ENCODE measurements at places on chromosomes 12 and 14.

DNA sequence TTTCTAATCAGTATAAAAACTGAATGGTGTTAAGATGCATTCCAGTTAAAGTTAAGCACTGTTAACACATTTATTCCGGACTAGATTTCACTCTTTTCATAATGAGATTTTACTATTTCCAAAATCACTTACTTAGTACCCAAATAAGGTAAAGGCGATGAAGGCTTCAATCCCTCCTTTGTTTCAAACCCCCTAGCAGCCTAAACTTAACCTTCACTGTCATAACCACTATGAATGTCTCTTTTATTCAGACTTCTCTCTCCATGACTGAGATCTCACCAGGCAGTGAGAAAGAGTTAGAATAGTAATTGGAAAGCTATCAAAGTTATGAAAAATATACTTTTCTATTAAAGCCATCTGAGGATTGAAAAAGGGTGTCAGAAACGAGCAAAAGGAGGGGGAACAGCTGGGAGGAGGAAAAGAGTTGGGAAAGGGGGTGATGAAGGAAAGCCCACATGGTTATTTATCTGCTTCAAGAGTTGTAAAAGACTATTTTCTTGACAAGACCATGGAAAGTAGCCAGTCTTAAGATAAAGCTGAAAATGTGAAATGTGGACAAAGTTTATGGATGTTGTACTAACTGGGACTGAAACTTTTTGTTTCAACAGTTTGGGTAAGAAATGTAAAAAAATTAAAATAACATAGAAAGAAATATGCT, 11.7 kb downstream of the EPS8 start:
- no peak for DNase-seq

DNA sequence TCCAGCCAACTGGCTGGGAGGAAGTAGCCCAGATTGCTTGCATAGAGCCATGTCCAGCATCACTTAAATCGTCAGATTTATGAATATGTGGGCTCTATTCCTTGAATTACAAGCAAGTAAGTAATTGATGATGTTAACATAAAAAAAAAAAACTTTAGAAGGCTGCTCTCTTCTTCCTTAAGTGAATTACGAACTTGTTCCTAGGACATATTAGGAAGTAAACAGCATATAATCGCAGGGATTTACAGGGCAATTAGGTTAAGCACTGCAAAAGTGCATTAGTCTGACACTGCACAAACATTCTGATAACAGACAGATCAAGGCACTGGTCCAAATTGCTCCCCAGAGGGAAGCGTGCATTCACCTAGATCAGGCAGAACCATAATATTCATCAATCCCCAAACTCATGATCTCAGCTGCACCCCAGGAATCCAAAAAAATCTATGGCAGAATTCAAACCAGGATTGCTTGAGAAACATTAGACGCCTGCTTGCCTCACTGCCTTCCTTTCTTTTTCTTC, 293.2 kb downstream of the TMEM132D start:
- DNase-seq = no peak

- peak; percentile 47 for DNase-seq
Observed at GRCh38 chr12:75812271-75813018, 219.1 kb downstream of the PHLDA1 start.

- peak; percentile 88 for DNase-seq
Observed at GRCh38 chr12:116277467-116278278, at the start of gene MED13L. TSS of gene MED13L (minus strand) at chr12:116277693. CDS start at chr12:116277131, 562 bp downstream.

DNA sequence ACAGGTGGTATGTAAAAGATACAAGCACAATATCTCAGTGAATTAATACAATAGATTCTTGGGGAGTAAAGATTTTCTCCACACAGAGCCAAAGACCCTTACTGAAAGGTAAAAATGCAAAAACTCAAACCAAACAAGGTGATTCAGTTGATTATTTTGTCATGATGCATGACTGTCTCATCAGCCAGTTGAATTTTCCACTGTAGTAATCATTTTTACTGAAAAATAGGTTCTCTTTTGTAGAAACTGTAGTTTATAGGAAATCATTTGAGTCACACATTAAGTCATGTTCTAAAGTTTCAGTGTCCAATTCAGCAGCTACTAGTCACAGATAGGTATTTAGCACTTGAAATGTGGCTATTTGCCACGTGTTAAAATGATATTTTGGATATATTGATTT, 53.6 kb downstream of the PPFIA2 start:
- DNase-seq = no peak

DNA sequence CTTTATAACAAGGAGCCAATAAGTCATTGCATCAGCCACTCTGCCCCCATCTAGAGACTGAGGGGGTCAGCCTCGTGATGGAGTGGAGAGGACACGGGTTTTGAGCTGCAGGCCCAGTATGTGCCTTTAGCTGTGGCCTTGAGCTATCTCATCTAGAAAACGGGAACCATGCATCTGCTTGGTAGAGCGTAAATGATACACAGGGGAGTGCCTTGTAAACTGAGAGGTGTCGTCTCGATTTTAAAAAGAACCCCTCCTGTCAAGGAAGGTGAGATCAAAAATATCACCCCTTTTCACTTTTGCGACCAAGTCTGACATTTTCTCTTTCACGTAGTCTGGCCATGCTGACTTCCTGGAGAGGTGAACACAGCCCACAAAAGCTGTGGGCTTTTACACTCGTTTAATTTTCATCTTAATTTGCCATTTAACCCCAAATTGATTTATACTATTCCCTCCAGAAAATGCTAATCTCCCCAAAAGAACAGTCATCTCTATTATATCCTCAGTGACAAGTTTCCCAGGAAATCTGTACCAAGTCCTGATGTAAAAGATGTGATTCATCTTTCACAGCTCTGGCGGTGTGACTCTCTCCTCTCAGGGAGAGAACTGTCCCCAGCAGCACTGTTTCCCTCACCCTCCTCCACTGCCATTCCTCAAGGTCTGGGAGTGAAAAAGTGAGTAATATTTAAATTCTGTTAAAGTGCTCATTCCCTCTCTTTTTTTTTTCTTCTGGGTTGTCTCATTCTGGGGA, 30.6 kb downstream of the VCPKMT start:
- DNase-seq = peak; percentile 93

GRCh38 chr12:122523846-122524718, 2.7 kb downstream of the RSRC2 start:
- no peak for DNase-seq

DNA sequence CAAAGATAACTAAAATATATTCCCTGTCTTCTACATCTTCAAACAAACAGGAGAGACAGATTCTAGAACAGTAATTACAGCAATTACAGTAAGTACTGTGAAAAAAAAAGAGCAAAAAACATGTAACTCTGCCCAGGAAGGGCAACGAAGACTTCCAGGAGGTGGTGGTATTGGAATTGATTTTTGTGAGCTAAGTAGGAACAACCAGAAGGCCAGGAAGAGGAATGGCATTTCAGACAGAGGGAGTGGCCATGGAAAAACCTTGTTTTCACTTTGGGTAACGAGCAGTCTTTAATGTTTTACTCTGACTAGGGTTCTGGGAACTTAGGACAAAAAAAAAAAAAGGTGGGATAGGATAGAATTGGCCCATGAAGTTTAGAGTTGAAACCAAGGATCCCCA, 196.3 kb upstream of the PLEKHG7 start:
- peak; percentile 1 for DNase-seq

- DNase-seq = no peak
Observed at GRCh38 chr12:9587987-9588600, 19.6 kb downstream of the KLRB1 start.

DNA sequence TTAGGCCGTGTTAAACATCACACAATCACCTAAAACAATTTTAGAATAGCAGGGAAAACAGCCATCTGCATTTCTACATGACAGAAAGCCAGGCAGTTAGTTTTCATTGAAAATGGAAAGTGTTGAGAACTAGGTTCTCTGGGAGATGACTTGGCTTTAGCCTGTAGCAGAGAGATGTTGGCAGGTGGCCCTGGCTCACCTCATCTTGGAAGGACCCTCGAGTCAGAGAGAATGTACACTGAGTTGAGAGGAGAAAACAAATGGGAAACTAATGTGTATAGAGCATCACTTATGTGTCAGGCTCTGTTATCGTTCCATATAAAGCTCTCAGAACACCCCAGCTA, 51.9 kb downstream of the SUSD6 start:
- no peak for DNase-seq

DNA sequence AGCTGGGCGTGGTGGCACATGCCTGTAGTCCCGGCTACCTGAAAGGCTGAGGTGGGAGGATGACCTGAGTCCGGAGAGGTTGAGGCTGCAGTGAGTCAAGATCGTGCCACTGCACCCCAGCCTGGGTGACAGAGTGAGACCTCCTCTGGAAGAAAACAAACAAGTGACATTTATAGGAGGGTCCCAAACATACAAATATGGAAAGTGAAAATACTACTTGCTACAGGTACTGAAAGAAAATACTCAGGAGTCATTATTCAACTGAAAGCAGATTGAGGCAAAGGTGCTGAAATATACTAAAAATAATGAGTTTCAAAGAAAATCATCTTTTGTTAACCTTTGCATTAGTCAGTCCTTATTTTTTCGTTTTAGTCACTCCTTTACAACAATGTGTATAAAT, 53.5 kb downstream of the ETV6 start:
- DNase-seq = no peak

- DNase-seq = no peak
Observed at GRCh38 chr14:24426912-24427536, 2.4 kb downstream of the CBLN3 start.

GRCh38 chr12:18431771-18432170, 170.5 kb downstream of the PIK3C2G start:
- no peak for DNase-seq

DNA sequence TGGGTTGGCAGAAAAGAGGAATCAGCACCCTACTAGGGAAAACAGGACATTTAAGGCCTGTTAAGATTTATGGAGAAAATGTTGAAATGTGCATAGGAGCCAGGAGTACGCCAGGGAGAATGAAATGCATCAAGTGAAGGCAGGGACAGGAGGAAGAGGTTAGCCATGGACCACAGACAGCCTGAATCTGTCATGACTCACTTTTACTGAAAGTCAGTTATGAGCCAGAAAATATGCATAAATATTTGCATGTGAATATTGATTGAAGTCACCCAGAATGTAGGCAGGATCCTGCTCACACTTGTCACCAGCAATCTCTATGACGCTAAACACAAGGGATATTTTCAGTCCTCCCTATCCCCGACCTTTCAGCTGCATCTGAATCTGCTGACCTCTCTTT, 25.1 kb upstream of the CDK17 start:
- peak; percentile 94 for DNase-seq

DNA sequence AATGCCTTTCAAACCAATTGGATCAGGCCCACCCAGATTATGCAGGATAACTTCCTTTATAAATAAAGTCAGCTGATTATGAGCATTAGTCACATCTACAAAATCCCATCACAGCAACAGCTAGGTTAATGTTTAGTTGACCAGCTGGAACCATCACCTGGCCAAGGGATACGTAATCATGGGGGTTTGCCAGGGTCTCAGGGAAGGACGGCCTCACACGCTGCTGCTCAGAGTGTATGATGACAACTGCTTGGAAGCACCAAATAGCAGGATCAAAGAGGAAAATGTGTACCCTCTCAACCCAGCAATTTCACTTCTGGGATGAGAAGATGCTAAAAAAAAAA, 162.6 kb downstream of the SLC15A4 start:
- no peak for DNase-seq

DNA sequence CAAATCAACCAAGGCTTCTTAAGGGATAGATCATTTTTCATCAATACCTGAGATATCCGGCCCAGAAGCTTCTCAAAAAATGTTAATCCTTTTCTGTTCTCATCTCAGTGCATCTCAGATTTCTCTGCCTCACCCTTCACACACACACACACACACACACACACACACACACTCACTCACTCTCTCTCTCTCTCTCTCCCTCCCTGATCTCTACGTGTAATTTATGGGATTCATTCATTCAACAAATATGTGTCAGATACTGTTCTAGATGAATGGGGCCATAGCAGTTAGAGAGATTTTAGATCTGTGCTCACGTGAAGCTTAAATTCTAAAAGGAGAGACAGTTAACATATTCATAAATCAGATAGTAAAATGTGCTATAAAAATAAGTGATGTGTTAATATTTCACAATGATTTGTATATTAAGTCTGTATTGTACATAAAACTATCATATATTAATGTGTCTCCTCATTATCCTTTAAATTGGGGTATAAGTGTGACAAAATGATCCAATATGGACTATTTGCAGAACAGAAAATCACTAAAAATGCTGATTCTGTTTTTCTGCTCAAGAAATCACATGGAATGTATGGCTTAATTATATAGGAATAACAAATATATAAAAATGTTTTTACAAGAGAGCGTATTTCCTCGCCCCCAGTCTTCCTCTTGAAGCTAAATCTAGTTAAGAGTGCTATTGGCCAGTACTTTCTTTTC, 7.3 kb upstream of the FRMD6 start:
- peak; percentile 53 for DNase-seq

Data from fibroblast of skin of back (primary cell).